Urothelium cell line (cell line): ENCODE measurements at places on chromosomes 1 and 21.

- DNase-seq: no peak
These were observed 13.2 kb downstream of the CAPZB start for GRCh38 chr1:19472174-19472573.

DNA sequence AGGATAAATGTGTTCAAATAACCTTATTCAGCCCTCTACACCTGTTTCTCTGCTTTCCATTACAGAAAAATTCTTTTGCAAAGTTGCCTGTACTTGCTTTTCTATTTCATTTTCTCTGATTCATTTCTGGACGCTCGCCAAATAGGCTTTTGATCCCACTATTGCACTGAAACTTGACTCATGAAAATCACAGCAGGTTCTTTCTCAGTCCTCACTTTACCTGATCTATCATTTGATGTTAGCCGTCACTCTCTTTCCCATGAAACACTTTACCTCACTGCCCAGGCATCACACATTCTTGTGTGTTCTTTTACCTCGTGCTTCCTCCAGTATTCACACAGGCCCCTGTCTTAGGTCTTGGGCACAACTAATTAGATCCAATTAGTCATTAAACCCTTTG lies 26.2 kb downstream of the HSPA13 start:
- DNase-seq: no peak

DNA sequence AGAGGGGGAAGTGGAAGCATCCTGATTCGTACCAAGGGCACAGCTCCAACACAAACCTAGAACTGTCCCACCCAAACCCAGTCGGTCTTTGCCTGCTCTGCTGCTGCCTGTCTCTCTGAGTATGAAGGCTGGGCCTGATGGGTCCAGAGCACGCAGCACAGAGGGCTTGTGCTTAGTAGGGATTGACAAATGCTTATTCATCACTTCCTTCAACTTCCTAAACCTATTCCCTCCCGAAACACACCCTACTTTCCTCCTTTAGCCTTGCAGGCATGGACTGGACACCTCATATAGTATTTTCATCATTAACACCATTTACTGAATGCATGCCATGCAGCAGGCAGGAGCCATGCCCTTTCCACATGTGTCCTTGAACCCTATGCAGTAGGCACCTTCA lies 31.3 kb downstream of the FOXO6 start:
- no peak for DNase-seq

DNA sequence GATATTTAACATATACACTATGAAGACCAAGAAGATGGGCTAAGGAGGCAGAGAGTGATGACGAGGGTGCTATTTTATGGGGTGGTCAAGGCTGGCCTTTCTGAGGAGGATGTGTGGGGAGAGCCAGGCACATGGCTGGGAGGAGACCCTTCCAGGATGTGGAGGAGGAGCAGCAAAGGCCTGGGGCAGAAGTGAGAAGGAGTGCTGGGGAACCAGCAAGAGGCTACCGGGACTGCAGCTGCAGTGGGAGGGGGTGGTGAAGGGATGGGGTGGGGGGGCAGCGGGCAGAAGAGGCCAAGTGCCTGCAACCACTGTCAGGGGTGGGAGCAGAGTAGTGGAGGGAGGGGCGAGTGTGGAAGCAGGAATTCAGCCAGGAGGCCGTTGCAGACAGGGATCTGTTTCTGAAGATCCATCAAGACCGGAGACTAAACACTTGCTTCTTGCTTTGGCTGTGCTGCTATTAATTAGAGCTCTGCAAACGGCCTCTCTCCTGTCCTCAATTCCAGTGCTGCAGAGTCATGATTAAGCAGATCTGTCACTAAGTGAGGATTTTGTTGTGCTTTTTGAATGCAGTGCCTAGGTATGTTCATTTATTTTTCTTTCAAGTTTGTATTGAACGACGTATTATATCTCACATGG lies 89.9 kb downstream of the IER5 start:
- no peak for DNase-seq

DNA sequence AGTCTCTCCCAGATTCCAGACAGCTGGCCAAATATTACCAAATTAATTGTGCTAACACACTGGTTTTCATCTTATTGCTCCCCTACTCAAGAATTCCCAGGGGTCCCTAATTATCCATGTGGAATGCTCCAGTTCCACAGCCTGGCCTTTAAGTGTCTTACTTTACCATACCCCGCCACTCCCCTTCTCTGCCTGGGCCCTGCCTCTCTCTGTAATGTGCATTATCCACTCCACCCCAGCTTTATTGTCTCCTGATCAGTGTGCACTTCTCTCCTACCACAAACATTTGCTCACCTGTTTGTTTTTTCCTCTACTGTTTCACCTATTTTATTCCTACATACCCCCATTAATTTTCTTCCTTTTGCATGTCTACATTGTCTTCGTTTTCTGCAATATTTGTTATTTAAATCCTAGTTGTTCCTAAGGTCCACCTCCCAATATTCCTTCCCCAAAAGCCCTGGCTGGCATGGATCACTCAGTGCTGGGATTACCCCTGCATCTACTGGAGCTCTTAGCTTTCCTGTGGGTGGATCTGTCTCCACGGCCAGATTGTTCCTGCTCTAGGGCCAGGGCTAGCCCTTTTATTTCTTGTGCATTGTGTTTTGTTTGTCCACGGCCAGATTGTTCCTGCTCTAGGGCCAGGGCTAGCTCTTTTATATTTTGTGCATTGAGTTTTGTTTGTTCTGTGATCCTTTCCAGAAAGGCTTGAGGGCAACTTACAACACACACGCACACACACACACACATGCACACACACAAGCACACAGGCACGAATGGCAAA lies 33.4 kb upstream of the ATP1B1 start:
- no peak for DNase-seq

DNA sequence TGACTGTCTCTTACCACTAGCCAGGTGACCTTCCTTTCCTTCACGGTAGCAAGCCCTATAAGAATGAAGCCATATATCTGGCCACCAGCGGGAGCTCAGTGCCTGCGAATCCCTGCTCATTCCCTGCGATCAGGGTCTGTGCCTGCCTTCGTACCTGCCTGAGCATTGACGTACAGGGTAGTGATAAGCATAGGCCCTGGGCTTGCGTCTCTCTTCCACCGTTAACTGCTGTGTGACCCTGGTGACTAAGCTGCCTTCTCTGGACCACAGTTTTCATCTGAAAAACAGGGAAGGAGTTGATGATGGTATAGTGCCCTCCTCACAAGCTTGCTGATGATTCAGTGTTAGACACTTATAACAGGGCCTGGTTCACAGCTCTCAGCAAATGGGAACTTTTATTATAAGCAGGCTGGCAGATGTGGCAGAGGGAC lies 4.1 kb downstream of the ZC3H12A start:
- DNase-seq: no peak

- no peak for DNase-seq
These were observed 87.9 kb upstream of the SMYD2 start for GRCh38 chr1:214192825-214193643.

- no peak for DNase-seq
These were observed 418.8 kb downstream of the PTPRU start for GRCh38 chr1:29655145-29655544.

DNA sequence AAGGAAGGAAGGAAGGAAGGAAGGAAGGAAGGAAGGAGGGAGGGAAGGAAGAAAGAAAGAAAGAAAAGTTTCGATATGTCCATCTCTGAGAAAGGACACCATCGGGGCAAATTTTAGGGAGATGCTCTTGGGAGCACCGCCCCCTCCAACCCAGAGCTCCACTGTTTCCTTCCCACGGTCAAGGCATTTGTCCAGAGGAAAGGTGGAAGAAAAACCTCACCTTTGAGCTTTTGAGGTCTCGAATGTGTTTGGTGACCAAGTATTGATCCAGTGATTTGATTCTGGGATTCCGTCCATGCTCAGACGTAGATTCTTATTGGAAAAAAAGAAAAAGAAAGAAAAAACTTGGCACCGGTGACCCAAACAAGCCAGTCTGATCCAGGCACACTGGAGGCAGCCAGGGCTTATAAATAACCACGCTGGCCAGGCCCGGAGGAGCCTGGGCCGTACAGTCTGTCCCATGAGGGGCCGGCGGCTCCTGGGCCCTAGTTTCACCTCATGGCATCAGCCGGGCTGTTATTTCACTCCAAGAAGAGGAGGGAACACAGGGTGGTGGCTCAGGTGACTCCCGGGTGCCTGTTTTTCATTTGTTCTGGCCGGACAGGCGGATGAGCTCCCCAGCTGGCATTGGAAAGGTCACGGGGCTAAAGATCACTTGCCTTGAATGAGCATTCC lies 36.1 kb upstream of the SLC25A33 start:
- no peak for DNase-seq

GRCh38 chr1:70486676-70487458 lies 75.8 kb downstream of the CTH start:
- peak; percentile 73 for DNase-seq
